ENCODE measurements at places on chromosomes 13 and 19.

- DNase-seq = no peak
These were observed at the start of gene KIRREL2 for GRCh38 chr19:35856546-35857149. Gene KIRREL2, plus strand, starts transcription at chr19:35856911. Its CDS starts 209 bp downstream, at chr19:35857120.

GRCh38 chr19:1445932-1446712 lies 3.8 kb upstream of the APC2 start:
- DNase-seq = no peak

GRCh38 chr19:33437393-33437820 lies 63.9 kb downstream of the CEBPG start:
- DNase-seq = peak; percentile 18

DNA sequence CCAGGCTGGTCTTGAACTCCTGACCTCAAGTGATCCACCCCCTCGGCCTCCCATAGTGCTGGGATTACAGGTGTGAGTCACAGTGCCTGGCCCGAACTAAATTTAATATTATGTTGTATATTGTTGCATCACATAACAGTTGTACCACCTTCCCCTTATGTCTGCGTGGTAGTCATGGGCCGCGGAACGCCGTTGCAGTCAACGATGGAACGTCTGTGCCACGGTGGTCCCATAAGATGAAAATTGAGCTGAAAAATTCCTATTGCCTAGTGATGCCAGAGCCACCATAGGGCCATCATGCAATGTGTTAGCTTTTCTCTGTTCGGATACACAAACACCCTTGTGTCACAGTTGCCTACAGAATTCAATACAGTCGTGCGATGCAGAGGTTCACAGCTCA lies 236.1 kb downstream of the TEX29 start:
- no peak for DNase-seq

GRCh38 chr13:106186366-106187030 lies 349.0 kb downstream of the EFNB2 start:
- DNase-seq = no peak

DNA sequence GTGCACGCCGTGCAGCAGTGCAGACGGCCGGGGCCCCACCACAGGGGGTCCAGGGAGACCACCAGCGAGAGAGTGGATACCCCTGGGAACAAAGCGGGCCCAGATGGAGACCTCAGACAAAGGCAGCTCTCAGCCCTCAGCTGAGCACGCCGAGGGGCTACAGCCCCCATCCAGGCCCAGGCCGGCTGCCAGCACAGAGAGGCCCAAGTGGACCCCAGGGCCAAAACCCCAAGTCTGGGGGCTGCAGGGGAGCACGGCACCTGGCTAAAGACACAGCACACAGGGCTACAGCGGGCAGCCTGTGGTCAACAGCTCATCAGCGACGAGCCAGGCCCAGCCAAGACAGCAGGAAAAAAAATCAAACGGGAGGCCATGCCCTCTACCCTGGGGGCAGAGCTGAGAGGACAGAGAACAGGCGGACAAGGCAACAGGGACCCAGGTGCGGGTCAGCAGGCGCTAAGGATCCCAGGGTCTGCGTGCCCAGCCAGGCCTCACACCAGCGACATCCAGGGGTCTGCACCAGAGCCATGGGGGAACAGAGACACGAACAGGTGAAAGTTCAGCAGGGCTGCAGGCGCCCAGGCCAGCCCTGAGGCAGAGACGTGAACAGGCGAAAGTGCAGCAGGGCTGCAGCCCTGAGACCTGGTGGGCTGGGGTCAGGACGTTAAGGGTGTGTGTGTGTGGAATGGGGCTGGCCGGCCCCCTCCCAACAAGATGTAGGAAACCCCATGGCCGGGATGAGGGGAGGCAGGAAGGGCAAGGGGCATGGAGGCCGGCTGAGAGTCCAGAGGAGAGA lies 34.3 kb downstream of the RASA3 start:
- peak; percentile 11 for DNase-seq

DNA sequence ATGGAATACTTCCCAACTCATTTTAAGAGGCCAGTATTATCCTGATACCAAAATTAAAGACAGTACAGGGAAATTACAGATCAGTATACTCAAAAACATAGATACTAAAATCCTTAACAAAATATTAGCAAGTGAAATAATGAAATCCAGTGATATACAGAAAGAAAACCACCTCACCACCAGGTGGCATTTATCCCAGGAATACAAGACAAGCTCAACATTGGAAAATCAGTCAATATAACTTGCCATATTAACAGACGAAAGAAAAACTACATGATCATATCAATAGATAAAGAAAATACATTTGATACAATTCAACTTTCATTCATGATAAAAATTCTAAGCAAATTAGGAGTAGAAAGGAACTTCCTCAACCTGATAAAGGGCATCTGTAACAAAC lies 6.7 kb upstream of the GNA15 start:
- DNase-seq = no peak

DNA sequence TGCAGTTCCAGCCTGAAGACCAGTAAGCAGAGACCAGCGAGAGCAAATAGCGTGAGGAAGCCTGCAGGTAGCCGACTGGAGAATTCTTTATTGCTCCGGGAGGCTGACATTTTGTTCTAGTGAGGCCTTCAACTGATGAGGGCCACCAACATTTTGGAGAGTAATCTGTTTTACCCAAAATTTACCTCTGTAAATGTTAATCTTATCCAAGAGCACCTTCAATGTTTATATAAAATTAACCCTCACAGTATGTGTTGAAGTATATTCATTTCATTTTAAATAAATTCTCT lies 546.4 kb upstream of the SLITRK5 start:
- no peak for DNase-seq

DNA sequence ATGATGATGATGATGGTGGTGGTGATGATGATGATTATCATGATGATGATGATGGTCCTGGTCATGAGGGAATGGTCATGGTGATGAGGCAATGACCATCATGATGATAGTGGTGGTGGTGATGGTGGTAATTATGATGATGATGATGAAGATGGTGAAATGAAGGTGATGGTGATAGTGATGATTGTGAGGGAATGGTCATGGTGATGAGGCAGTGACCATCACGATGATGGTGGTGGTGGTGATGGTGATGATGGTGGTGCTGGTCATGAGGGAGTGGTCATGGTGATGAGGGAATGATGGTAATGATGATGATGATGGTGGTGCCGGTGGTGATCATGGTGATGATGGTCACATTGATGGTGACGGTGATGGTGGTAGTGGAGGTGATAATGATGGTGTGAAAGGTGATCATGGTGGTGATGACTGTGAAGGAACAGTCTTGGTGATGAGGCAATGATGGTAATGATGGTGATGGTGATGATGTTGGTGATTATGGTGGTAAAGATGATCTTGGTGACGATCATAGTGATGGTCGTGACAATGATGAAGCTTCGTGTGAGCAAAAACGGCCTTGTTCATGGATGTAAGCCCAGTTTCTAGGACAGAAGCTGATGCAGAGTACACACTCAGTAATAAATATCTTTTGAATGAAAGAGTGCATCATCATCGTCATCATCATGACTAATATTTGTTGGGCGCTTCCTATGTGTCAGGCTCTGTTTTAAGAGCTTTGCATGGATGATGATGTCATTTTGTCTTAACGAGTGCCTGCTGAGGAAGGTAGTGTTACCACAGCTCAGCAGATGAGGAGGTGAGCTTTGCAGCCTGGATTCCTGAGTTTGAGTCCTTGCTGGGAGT lies 17.3 kb downstream of the SBK2 start:
- DNase-seq = no peak

- DNase-seq = no peak
These were observed 4.1 kb downstream of the C1QTNF9 start for GRCh38 chr13:24313439-24313838.

DNA sequence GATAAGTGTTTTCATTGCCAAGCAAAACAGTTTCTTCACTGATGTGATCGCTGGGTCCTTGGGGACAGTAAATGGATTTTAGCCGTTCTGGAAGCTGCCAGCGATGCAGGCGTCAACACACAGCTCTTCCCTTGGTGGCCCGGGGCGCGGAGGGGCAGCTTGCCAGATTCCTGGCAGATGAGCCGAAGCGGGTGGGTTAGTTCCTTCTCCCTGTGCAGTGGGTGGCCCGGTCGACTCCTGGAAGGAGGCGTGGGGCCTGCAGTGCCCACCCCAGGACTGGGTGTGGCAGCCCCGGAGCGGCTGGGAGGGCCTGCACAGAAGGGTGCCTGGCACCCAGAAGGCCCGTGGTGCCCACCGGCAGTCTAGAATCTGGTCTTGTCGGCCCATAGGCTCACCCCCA lies 69.0 kb downstream of the KDM4B start:
- no peak for DNase-seq

DNA sequence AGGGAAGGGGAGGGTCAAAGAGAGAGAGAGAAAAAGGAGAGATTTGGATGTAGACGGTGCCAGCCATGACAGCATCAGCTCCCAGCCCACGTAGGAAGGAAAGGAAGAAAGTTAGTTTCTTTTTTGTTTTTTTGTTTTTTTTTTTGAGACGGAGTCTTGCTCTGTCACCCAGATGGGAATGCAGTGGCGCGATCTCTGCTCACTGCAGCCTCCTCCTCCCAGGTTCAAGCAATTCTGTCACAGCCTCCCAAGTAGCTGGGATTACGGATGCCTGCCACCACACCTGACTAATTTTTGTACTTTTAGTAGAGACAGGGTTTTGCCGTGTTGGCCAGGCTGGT lies 27.6 kb downstream of the ELL start:
- DNase-seq = no peak

- DNase-seq = no peak
These were observed 204.3 kb downstream of the URI1 start for GRCh38 chr19:30146346-30146745.

DNA sequence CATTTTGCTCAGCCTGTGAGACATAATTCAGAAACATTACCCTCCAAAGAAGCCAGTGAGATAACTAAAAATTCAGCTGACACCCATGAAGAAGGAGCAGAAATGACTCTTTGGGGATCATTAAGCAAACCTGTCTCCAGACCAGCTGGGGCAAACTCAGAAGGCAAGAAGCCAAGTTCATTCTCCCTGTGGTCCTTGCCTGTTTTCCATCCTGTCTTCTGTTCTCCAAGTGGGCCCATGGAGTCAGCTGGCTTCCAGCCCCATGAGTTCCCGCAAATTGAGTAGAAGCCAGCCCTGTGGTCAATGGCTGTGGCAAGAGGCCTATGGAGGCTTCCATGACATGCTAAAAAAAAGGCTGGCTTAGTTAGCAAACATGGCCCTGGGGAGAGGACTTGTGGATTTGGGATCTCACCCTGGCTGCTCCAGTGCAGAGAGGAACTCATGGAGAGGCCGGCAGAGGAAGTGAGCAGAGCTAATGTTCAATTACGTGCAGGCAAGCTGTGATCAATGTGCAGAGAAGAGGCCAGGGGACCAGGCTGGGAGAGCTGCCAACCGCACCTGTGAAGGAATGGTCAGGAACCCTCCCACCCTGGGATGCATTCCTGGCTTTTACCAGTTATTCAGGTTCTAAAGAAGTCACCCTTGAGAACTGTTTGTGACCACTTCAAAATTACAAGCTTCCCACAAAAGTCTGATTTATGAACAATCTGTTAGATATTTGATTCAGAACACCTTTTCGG lies 229.1 kb downstream of the TSHZ3 start:
- DNase-seq = no peak

DNA sequence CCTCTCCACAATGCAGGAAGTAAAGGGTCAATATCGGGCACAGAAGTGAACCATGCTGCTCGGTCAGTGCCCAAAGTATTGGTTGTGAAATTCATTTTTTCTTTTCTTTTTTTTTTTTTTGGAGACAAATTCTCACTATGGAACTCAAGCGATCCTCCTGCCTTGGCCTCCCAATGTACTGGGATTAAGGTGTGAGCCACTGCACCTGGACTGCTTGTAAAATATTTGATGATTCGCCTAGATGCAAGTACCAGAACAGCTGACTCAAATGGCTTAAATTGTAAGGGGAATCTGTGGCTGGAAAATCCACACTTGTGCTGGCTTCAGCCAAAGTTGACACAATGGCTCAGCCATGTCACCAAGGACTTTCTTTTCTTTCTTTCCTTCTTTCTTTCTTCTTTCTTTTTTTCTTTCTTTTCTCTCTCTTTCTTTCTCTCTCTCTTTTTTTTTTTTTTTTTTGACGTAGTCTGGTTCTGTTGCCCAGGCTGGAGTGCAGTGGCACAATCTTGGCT lies 43.7 kb downstream of the NUMBL start:
- no peak for DNase-seq

DNA sequence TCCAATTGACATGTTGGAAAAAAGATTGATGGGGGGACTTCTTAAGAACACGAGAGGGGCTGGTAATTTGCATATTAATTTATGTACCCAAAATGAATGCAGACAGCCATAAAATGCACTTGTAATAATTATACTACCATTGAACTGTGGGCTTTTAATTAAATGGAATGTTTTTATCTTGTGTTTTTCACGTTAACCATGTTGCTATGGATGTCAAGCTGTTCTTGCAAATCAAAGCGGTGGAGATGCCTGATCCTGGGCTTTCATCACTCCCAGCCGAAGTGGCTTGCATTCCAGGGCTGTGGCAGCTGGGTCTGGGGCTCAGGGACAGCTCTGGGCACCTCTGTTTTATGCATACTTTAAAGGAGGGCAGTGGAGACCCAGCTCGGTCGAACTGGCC lies 179.4 kb upstream of the TMTC4 start:
- no peak for DNase-seq

- DNase-seq = no peak
These were observed 86.2 kb upstream of the HTR2A start for GRCh38 chr13:46982856-46983582.

- DNase-seq = no peak
These were observed 217.0 kb downstream of the NBEA start for GRCh38 chr13:35159041-35159440.

DNA sequence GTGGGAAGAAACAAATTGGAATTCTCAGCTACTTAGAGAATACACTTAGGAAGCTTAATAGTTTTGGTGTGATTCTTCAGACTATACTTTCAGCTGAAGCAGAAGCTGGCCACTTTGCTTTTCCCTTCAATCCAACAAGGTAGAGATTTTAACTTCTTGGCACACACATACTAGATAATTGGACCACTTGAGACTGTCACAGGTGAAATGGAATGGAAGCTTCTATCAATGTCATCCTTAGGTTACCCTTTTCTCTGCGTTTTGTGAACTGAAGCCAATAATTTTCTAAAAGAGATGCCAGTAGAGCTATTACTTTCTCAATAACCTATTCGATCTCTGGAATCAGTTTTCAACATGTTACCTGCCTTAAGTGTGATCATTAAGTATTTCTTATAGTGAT lies 405.3 kb downstream of the PCDH20 start:
- no peak for DNase-seq

DNA sequence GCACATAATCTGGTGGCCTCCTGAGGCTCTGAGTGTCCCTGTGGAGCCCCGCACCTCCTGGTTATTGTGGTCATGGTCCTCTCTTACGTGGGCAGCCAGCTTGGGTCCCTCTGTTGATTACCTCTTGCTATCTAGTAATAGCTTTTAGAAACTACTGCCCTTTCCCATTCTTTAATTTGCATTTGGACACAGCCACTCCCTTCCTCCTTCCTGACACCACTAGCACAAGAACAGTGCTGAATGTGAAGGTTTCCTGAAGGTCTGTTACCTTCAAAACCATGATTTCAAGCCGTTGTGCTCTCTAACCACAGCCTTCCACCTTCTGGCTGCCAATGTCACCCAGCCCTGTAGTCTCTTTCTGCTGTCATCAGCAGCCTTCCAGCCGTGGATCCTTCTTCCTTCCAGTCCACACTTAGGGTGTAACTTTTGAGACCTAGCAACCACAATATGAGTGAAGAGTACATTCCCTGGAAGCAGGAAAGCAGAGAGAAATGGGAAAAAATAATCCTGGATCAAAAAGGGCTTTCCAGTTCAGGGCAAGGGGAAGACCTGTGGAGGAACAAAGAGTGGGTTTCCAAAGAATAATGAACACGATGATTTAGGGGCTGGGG lies 130.9 kb downstream of the FRY start:
- no peak for DNase-seq

- DNase-seq = no peak
These were observed 7.5 kb downstream of the ARL11 start for GRCh38 chr13:49635599-49636433.

GRCh38 chr19:4403005-4403761 lies 743 bp downstream of the CHAF1A start:
- no peak for DNase-seq

All from right lobe of liver (tissue), 6 donors.